ENCODE measurements at places on chromosomes 3 and 15.

DNA sequence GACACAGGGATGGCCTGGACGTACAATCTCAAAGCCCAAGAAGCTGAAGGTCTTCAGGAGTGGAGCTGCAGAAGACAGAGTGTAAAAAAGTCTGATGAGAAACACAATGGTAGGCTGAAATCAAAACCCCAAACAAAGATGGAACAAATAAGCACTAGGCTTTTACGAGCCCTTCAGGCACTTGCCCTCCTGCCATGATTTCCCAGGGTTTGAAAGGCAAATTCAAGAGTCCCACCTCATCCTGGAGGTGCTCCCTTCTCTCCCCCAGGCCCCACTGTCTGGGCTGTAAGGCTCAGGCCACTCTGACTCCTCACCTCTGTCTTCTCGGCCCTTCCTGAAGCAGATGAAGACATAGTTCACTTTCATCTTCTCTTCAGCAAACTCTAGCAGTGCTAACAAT is 86.6 kb downstream of the RBPMS2 start:
- no peak for DNase-seq

- no peak for DNase-seq
Measured at GRCh38 chr3:168156479-168156878, 60.8 kb upstream of the GOLIM4 start.

DNA sequence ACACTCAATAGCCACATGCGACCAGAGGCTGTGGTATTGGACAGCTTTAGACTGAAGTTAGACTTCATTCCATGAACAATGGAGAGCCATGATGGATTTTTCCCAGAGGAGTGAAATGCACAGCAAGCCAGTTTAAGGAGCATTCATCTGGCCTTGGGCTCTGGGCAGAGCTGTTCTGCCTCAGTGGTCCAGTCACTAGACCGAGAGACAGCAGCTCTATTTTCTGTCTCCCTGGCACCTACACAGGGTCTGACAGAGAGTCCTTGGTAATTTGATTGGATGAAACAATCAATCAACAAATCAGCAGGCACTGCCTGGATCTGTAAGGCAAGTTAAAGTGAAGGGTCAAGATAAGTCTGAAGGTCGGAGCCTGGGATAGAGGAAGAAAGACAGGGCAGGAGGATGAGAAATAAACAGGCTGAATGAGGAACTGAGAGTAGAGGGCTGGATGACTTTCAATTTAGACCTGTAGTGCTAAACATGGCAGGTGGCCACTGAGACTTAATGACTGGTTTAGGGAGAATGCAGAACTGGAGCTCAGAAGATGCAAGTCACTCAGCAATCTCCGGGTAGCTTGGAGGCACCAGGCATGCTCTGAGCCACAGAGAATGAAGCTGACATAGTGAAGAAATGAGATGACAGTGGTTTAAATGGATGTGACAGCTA is 98.5 kb upstream of the SLC25A36 start:
- no peak for DNase-seq

DNA sequence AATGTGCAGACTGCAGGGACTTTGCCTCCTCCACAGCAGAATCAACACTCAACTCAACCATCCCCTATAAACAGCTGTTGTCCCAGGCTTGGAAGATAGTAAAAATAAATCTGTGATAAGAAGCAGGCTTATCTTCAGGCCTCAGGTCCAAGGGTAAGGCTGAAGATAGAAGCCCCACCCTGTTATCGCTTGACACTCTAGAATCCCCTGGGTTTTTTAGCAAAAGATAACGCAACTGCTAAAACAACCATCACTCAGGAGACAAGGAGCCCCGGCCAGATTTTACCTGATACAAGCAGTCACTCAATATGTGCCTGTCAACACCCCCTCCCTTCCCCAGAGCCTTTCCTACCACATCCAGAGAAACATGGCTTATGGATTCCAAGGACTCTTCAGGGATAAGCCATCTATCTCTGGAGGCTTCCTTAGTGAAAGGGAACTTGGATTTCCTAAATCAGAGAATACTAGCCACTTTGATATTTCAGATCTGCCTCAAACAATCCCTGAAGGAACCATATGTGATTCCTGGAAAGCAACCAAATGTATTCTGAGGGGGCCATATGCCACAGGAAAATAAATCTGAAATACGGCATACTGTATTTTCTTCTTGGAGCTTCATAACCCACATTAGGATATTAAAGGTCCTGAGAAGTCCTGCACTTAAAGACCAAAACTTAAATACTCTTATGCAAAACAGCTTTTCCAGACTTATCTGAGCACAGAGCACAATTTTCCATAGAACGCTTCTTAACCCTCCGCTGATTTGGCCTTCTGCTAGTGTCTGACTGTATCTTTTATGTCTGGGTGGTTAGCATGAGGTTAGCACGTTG is 60.4 kb downstream of the LYZL4 start:
- DNase-seq, result no peak

- no peak for DNase-seq
Measured at GRCh38 chr15:44720460-44721176, 9.3 kb downstream of the B2M start.

GRCh38 chr3:60798456-60798855 is 452.8 kb downstream of the FHIT start:
- no peak for DNase-seq

All from HCEC 1CT (cell line).